ENCODE measurements at places on chromosomes 12 and 14. TPM values are rescaled to one million over a fixed set of nuclear protein-coding genes. Genes with fewer than 3 reads are reported as not detected.

- no peak for DNase-seq
Measured at GRCh38 chr12:88878295-88878694, 298.0 kb upstream of the KITLG start.

GRCh38 chr14:35121026-35121886 is 534 bp downstream of the PPP2R3C start:
- no peak for DNase-seq

GRCh38 chr12:90859591-90859990 is 95.4 kb downstream of the CCER1 start:
- peak; percentile 6 for DNase-seq

- DNase-seq: peak; percentile 95
Measured at GRCh38 chr14:68784226-68784910, 8.5 kb downstream of the ZFP36L1 start.

GRCh38 chr12:694734-695503 is 31.7 kb upstream of the NINJ2 start:
- peak; percentile 12 for DNase-seq

DNA sequence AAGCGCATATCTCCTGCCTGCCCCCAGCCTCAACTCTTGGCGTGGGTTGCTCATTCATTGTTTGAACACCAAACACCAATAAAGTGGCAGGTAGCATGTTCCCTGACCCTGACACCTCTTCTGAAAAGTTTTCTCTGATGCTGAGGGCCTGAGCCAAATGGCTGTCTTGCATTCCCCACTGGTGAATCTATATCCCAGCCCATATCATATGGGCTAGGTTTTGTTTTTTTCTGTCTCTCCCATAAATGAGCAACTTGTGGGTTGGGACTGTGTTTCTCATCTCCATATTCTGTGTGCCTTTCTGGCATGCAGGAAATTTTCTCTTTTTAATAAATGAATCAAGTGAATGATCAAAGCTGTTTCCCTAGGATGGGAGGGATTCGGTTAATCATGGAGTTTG is 5.0 kb downstream of the MYO1A start:
- no peak for DNase-seq

GRCh38 chr12:12943586-12944260 is 8.2 kb downstream of the GPRC5D start:
- no peak for DNase-seq

GRCh38 chr12:66683073-66683472 is 4.2 kb upstream of the GRIP1 start:
- DNase-seq: no peak

Gene ATP5F1B
- total RNA-seq: 781 TPM

DNA sequence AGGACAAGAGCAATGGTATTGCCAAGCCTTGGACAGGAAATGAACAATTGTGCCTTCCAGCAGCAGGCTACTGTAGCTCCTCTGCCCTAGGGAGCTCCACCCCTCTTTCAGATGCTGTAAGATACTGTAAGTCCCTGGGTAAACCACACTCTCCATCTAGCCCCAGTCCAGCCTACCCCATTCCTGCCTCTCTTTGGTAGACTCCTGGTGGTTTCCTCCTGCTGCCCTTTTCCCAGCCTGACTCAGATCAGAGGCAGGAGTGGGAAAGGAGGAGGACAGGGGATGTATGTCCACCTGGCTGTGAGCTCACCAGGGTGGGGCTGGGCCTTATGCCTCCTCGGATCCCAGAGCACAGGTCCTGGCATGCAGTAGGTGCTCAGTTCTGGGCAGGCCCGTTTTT is 174.6 kb downstream of the ESRRB start:
- DNase-seq: no peak

- no peak for DNase-seq
Measured at GRCh38 chr12:117514016-117514415, 152.6 kb upstream of the NOS1 start.

Gene PRKD1
- total RNA-seq: 0.49 TPM

Gene SPX
- total RNA-seq: 6.4 TPM

Gene CD163
- total RNA-seq: 1.4 TPM

Measured in Caco-2 (cell line).